IPS DF 19.7 (cell line): ENCODE measurements at places on chromosomes 3 and 15.

GRCh38 chr15:38651328-38652038 lies 86.9 kb upstream of the RASGRP1 start:
- no peak for DNase-seq

DNA sequence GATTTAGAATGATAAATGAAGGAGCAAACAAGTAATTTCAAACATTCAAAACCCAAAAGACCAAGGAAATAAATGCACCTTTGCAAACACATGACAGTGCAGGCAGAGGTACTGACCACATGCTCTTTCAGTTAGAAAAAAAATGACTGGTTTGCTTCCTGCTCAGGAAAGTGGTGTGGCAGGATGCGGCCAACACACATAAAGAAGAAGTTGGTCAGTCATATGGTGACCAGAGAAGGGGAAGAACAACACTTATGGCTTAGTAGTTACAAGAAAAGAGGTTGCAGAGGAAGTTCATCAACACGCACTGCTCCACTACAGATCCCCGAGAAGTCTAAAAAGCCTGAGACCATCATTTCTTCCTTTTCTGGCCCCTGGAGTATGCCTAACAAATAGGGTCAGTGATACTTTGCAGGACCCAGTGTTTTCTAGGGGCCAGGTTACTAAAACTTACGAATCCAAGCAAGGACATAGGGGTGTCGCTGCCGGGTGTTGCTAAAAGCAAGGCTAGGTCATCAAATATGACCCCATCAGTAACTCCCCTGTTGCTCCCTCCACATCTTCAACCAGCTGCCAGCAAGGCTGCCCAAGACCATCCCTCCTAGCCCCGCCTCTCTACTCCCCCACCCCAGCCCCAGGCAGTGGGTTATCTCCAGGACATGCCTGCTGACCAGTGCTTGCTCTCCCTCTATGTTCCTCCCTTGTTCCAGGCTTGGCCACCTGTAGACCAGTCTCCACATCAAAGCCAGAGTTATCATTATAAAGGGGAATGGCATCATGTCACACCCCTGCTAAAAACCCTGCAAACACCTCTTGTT lies 11.2 kb downstream of the ATP8B4 start:
- no peak for DNase-seq

GRCh38 chr3:69748503-69748902 lies 9.2 kb downstream of the MITF start:
- DNase-seq, result no peak

DNA sequence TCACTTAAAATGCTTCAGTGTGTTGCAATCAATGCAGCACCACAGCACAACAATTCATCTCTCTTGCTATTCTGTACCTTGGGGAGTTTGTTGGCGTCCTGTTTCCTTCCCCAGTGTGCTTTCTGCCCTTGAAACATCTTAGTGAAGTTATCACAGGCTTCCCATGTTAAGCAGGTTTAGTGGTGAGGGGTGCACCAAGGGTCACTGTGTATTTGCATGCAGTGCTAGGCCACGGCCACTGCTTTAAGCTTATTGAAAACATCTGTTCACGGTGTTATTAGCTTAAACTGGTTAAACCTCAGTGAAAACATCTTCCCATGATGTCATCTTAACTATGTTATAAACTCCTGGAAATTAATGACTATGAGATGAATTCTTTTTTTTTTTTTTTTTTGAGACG lies 217.3 kb upstream of the GOLIM4 start:
- no peak for DNase-seq

DNA sequence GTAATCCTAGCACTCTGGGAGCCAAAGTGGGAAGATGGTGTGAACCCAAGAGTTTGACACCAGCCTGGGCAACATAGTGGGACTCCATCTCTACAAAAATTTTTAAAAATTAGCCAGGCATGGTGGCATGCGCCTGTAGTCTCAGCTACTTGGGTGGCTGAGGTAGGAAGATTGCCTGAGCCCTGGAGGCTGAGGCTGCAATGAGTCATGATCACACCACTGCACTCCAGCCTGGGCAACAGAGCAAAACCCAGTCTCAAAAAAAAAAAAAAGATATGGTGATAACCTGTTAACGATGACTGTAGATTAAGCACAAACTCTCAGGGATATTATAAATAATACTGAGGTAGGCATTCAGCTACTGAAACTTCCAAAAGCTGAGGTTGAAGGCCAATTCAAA lies 107.5 kb downstream of the SLC49A4 start:
- no peak for DNase-seq

DNA sequence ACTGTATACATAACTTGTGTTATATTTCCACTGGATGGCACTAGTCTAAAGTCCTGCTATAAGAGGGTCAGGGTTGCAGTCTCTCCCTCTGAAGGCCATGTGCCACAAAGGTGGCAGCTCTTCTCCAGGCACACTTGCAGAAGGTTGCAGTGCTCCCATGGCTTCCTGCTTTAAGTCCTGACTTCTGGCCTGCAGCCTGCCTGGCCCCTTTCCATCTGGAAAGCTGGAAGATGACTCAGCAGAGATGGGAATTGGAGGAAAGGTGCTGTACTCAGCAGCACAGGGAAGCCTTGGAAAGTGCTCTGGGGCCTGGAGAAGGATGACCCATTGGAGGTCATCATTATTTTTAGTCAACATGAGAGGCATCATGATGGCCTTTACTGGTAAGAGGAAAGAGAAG lies 40.9 kb upstream of the MRPL3 start:
- DNase-seq, result no peak

DNA sequence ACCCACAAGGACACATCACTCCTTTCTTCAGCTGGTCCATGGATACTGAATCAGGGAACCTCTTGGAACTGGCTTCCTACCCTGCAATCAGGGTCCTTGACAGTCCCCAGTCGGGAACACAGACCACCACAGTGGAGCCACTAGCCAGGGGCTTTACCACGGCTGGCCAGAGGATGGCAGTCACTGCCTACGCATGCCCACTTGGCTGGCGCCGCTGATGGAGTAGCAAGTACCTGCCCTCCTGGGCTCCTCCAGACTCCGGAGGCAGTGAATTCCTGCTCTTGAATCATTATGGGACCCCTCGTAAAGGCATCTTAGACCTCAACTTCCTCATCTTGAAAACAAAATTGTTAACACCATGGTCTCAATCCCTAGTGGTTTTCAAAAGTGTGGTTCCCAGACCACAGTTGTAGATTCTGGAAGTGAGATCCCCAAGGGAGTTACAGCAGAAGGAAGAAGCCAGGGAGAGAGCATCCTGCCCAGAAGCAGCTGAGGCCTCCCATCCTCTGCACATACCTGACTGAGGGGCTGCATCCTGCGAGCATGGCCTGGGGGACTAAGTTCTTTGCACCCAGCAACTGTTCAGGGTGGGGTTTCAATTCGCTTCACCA lies 9.1 kb upstream of the SKIC8 start:
- no peak for DNase-seq
